ENCODE measurements at places on chromosomes 1 and 21.

DNA sequence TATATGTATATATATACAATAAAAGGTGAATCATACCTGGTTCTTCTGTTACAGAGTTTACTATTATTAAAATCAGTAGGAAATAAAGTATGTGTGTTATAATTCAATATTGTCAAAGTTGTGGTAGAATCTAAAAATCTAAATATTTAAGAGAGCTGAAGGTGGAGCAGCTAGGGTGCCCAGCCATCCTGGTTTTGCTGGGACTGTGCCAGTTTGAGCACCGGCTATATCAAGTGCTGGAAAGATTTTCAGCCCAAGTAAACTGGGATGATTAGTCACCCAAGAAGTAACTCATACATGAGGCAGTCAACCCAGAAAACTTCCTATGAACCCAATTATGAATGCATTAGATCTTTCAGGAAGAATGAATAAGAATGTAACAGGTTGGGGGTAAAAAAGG is 16.9 kb upstream of the KRTAP19-5 start:
- DNase-seq, result no peak

DNA sequence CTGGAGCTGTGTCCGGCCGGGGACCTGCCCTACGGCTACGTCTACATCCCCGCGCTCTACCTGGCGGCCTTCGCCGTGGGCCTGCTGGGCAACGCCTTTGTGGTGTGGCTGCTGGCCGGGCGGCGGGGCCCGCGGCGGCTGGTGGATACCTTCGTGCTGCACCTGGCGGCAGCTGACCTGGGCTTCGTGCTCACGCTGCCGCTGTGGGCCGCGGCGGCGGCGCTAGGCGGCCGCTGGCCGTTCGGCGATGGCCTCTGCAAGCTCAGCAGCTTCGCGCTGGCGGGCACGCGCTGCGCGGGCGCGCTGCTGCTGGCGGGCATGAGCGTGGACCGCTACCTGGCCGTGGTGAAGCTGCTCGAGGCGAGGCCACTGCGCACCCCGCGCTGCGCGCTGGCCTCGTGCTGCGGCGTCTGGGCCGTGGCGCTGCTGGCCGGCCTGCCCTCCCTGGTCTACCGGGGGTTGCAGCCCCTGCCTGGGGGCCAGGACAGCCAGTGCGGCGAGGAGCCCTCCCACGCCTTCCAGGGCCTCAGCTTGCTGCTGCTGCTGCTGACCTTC is 412 bp downstream of the GPR25 start:
- DNase-seq, result no peak

- DNase-seq, result no peak
These were observed 12.8 kb upstream of the LRRC3 start for GRCh38 chr21:44442266-44443125.

GRCh38 chr1:66416295-66416694 is 117.7 kb upstream of the SGIP1 start:
- no peak for DNase-seq

DNA sequence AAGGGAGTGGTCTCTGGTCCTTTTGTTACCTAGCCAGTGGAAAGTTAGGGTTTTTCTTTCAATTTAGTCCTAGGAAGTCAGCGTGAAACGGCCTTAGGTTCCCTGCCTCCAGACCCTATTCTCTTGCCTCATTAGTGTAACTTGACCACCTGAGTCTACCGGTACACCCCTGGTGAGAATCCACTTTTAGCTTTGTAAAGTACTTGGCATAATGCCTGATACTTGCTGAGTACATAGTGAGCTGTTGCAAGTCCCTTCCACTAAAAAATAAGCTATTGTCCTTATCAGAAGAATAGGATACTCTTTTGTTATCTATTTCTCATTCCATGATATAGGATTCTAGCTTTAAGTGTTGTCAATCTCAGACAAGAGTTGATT is 228.8 kb downstream of the ST6GALNAC3 start:
- no peak for DNase-seq

- no peak for DNase-seq
These were observed 41.6 kb upstream of the APOBEC4 start for GRCh38 chr1:183694755-183695154.

- no peak for DNase-seq
These were observed at the start of gene TMPRSS3 for GRCh38 chr21:42395905-42396651. TSS of gene TMPRSS3 (minus strand) at chr21:42396052. CDS start at chr21:42395417, 635 bp downstream.

DNA sequence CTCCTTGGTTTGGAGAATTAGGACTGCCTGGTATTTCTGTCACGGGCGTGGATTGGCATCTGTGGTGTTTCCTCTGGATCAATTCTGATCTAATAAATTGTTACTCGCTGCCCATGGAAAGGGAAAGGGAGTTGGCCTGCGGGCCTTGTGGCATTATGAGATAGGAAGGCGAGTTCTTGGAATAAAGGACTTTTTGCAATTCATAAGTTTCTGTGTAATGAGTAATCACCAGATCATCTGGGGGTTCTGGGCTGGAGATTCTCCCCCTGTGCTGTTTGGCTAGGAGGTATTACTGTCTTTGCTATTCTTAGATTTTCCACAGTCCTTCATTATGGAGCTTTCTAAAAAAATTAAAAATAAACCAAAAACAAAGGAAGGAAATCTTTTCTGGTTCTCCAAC is 315.9 kb downstream of the CAMTA1 start:
- DNase-seq, result no peak

DNA sequence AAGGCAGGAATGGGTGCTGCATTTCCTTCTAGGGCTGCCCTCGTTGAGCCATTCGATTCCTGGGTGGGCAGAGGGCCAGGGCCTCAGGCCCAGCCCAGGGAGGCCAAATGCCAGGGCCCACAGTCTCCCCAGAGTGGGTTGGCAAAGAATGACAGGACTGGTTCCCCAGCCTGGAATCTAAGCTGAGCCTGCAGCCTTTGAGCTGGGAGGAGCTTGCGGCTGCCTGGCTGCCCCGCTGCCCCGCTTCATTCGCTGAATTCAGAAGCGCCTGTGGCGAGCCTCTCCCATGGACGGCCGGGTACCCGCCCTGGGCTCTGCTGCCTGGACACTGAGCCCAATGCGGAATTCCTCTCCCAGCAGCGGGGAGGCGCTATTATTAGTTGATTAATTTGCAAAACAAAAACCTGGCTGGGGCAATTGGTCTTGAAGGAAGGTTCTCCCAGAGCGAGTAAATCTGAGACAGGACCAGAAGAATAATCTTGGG is 32.3 kb upstream of the TARDBP start:
- no peak for DNase-seq

DNA sequence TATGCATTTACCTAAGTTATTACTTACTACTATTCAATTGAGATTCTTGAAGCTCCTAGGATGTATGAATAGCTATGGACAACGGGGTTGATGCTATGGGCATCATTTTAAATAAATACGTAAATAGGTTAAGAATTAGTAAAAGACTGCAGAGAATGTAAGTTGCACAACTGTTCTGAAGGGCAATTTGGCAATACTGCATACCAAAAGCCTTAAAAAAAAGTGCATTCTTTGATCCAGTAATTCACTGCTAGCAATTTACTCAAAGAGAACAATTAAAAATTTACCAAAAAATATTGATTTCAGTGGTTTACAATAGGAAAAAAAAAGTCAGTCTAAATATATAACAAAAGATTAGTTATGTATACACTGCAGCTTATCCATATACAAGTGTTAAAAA is 3.5 kb downstream of the ARPC5 start:
- DNase-seq, result no peak

DNA sequence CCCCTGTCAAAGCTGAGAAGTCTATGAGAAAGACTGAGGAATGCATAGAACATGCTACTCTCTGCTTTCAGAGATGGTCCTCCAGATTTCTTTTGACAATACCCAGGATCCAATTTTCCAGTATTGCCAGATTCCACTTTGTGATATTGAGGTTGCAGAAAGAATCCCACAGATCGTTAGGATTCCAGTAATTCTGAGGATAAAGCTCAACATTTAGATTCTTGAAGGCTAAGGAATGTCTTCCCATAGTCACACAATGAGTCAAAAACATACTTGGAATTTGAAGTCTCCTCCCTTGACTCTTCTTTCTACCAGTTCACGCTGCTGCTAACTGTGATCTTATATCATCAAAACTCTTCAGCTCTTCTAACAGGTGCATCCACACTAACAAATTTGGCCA is 57.1 kb downstream of the TNFSF18 start:
- no peak for DNase-seq

GRCh38 chr1:192010406-192010805 is 147.9 kb upstream of the RGS18 start:
- DNase-seq, result no peak

DNA sequence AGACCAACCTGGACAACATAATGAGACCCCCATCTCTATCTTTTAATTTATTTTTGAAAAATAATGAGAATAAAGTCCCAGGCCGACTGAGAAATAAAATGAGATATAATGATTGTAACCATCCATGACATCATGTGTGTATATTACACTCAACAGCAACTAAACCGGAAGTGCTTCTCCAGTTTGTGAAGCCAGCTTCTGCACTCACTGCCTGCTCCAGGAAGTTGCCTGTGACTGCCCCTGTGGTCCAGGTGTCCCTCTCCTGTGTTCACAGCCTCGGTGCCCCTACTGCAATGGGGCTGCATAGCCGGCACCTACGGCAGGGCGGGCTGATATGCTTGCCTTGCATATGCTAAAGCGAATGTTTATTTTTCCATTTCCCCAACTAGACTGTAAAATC is 68.3 kb downstream of the SSBP3 start:
- no peak for DNase-seq

GRCh38 chr1:238675221-238675620 is 711.1 kb upstream of the CHRM3 start:
- no peak for DNase-seq

DNA sequence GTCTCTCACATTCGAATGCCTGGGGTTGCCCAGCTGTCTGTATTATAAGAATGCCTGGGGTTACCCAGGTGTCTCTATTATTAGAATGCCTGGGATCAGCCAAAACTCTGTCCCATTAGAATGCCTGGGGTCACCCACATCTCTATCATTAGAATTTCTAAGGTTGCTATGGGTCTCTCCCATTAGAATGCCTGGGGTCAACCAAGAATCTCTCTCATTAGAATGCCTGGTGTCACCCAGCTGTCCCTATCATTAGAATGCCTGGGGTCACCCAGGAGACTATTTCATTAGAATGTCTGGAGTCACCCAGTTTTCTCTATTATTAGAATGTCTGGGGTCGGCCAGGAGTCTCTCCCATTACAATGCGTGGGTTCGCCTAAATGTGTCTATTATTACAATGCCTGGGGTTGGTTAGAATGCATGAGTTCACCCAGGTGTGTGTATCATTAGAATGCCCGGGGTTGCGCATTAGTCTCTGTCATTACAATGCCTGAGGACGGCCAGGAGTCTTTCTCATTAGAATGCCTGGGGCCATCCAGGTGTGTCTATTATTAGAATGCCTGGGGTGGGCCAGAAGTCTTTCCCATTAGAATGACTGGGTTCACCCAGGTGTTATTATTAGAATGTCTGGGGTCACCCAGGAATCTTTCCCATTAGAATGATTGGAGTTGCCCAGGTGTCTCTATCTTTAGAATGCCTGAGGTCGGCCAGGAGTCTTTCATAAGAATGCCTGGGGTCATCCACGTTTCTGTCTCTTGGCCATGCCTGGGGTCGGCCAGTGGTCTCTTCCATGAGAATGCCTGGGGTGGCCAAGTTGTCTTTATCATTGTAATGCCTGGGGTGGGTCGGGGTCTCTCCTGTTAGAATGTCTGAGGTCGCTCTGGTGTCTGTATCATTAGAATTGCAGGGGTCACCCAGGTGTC is 59.6 kb downstream of the RNF187 start:
- DNase-seq, result no peak

DNA sequence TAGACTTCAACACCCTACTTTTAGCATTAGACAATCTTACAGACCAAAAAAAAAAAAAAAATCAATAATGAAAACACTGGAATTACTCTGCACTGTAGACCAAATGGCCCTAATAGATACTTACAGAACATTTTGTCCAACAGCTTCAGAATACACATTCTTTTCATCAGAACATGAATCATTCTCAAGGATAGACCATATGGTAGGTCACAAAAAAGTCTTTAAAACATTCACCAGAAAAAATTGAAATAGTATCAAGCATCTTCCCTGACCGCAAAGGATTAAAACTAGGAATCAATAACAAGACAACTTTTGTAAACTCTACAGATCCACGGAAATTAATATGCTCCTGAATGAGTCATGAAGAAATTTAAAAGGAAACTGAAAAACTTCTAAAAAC is 22.5 kb downstream of the ZNF670 start:
- DNase-seq, result no peak

GRCh38 chr1:3942416-3943122 is 42.5 kb upstream of the C1orf174 start:
- no peak for DNase-seq

DNA sequence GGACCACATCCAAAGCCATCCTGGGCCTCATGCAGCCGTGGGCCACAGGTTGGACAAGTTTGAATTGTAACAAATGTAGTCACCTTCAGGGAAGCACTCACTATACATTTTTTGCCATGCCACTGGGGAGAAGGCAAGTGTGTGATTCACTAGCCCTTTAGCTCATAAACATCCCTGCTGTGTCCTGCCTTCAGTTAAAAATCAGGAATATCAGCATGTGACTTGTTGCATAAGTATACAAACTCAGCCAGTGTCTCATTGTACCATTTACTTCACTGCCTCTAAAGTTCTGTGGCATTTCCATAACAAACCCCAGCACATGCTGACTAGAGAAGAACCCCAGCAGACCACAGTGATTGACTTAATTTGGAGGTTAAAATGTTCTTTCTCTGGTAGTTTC is 142.0 kb upstream of the C1orf105 start:
- DNase-seq, result no peak

GRCh38 chr1:227886503-227886961 is 61.2 kb downstream of the WNT9A start:
- DNase-seq, result no peak

- no peak for DNase-seq
These were observed 47.0 kb upstream of the SLC2A1 start for GRCh38 chr1:43005460-43006361.

DNA sequence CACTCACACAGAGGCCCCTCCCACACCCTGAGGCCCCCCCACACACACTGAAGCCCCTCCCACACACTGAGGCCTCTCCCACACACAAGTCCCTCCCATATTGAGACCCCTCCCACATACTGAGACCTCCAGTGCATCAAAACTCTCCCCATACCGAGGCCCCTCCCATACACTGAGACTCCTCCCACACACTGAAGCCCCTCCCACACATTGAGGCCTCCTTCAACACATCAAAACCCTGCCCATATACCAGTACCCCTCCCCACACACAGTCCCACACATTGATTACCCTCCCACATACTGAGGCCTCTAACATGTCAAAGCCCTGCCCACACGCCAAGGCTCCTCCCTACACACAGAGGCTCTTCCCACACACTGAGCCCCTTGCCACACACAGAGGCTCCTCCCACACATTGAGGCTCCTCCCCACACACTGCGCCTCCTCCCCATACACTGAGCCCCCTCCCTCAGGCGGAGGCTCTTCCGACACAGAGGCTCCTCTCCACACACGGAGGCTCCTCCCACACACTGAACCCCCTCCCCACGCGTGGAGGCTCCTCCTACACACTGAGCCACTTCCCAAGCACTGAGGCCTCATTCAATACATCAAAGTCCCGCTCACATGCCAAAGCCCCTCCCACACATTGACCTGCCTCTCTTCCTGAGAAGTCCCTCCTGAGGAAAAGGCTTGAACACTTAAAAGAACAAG is 392.3 kb downstream of the CAMTA1 start:
- DNase-seq, result no peak

Data from effector CD8-positive, alpha-beta T cell (primary cell).